Cardiac atrium fibroblast (primary cell): ENCODE measurements at places on chromosomes 4 and X. TPM values are rescaled to one million over a fixed set of nuclear protein-coding genes. Genes with fewer than 3 reads are reported as not detected.

The DUSP9 gene
- total RNA-seq: 0.90 TPM in 1 of 2 replicates, not detected in the other

The ARSJ gene
- 31.6 and 37.2 TPM in 2 replicates for total RNA-seq

The COL25A1 gene
- not detected in 2 replicates for total RNA-seq

The SCARB2 gene
- total RNA-seq: 127 and 165 TPM in 2 replicates

The TRIM2 gene
- 9.7 and 18.0 TPM in 2 replicates for total RNA-seq

The SMIM10 gene
- 1.1 and 4.5 TPM in 2 replicates for total RNA-seq

The PARM1 gene
- 4.3 and 6.0 TPM in 2 replicates for total RNA-seq

The ERAS gene
- total RNA-seq: not detected in 2 replicates

The ELK1 gene
- total RNA-seq: 33.9 and 41.5 TPM in 2 replicates

The NUP62CL gene
- not detected in 2 replicates for total RNA-seq

The DDX60 gene
- 4.2 and 10.0 TPM in 2 replicates for total RNA-seq

The MND1 gene
- total RNA-seq: 0.65 and 2.3 TPM in 2 replicates

The VAMP7 gene
- total RNA-seq: 29.1 and 42.1 TPM in 2 replicates

The SHISA3 gene
- 28.0 and 83.0 TPM in 2 replicates for total RNA-seq

The HSD17B13 gene
- not detected in 2 replicates for total RNA-seq

The MAGEB4 gene
- not detected in 2 replicates for total RNA-seq

The TRIM61 gene
- 2.6 and 2.7 TPM in 2 replicates for total RNA-seq

The FRYL gene
- total RNA-seq: 20.4 and 47.8 TPM in 2 replicates

The NSG1 gene
- 82.0 and 95.3 TPM in 2 replicates for total RNA-seq

The GPRASP1 gene
- 0.32 and 1.1 TPM in 2 replicates for total RNA-seq

The RIPPLY1 gene
- total RNA-seq: not detected in 2 replicates

The DKK2 gene
- not detected in 2 replicates for total RNA-seq

The BTK gene
- not detected in 2 replicates for total RNA-seq

The ADH6 gene
- 0.16 and 0.54 TPM in 2 replicates for total RNA-seq

The PTTG2 gene
- total RNA-seq: not detected in 2 replicates

The PABPC1L2B gene
- total RNA-seq: not detected in 2 replicates

The EPGN gene
- 0.97 TPM in 1 of 2 replicates, not detected in the other for total RNA-seq

The MMAA gene
- total RNA-seq: 3.7 and 3.8 TPM in 2 replicates

The MAGEB2 gene
- total RNA-seq: not detected in 2 replicates

The TLR6 gene
- 0.54 and 0.81 TPM in 2 replicates for total RNA-seq

The NDP gene
- total RNA-seq: 0.54 and 2.6 TPM in 2 replicates

The OTC gene
- total RNA-seq: not detected in 2 replicates

The TLR10 gene
- total RNA-seq: not detected in 2 replicates

The GAGE2A gene
- not detected in 2 replicates for total RNA-seq

The SAT1 gene
- 385 and 749 TPM in 2 replicates for total RNA-seq

The KLHL15 gene
- total RNA-seq: 6.7 and 10.0 TPM in 2 replicates

The SSX4 gene
- not detected in 2 replicates for total RNA-seq

The BMX gene
- 2.9 and 4.4 TPM in 2 replicates for total RNA-seq

The ADH1C gene
- total RNA-seq: 0.54 and 1.3 TPM in 2 replicates

The CFI gene
- 3.2 and 10.7 TPM in 2 replicates for total RNA-seq

The FRG2 gene
- total RNA-seq: not detected in 2 replicates

The GRIA3 gene
- total RNA-seq: 0.18 TPM in 1 of 2 replicates, not detected in the other

The TMEM47 gene
- total RNA-seq: 42.6 and 48.0 TPM in 2 replicates

The POU3F4 gene
- total RNA-seq: not detected in 2 replicates

The HMGN5 gene
- total RNA-seq: 0.16 TPM in 1 of 2 replicates, not detected in the other

The TMEM185A gene
- total RNA-seq: 8.1 and 11.0 TPM in 2 replicates

The DDX53 gene
- not detected in 2 replicates for total RNA-seq

The SH3BP2 gene
- 35.6 and 59.6 TPM in 2 replicates for total RNA-seq

The GSX2 gene
- not detected in 2 replicates for total RNA-seq

The RAB41 gene
- not detected in 2 replicates for total RNA-seq

The SERTM2 gene
- not detected in 2 replicates for total RNA-seq

The IQCM gene
- not detected in 2 replicates for total RNA-seq

The GPR50 gene
- not detected in 2 replicates for total RNA-seq

The PAGE2 gene
- not detected in 2 replicates for total RNA-seq
